ENCODE measurements at places on chromosomes 3 and 15.

- DNase-seq = no peak
These were observed 180.5 kb downstream of the THSD4 start for GRCh38 chr15:71295603-71296314.

GRCh38 chr3:66353530-66353929, 132.7 kb downstream of the SLC25A26 start:
- DNase-seq = no peak

GRCh38 chr3:134614955-134615354, 35.9 kb downstream of the KY start:
- DNase-seq = no peak

DNA sequence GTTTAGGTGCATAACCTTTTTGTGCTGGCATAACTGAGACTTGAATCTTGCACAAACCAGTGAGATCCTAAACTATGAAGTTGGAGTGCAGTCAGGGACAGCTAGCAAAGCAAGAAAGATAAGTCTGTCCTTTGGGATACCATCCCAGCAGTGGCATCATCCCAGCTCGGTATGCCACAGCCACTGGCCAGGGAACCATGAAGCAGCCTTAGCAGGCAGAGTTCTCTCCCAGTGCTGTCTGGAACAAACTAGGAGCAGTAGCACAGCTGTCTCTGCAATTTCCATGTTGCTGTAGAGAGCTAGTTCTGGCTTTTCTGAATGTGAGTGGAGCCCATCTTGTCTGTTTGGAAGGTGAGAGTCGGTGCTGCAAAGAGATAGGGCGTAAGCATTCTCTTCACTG, 130.3 kb downstream of the DTWD1 start:
- no peak for DNase-seq

- no peak for DNase-seq
These were observed 181.3 kb downstream of the ISL2 start for GRCh38 chr15:76517910-76518309.

- no peak for DNase-seq
These were observed 27.9 kb upstream of the SLC30A4 start for GRCh38 chr15:45550436-45550835.

DNA sequence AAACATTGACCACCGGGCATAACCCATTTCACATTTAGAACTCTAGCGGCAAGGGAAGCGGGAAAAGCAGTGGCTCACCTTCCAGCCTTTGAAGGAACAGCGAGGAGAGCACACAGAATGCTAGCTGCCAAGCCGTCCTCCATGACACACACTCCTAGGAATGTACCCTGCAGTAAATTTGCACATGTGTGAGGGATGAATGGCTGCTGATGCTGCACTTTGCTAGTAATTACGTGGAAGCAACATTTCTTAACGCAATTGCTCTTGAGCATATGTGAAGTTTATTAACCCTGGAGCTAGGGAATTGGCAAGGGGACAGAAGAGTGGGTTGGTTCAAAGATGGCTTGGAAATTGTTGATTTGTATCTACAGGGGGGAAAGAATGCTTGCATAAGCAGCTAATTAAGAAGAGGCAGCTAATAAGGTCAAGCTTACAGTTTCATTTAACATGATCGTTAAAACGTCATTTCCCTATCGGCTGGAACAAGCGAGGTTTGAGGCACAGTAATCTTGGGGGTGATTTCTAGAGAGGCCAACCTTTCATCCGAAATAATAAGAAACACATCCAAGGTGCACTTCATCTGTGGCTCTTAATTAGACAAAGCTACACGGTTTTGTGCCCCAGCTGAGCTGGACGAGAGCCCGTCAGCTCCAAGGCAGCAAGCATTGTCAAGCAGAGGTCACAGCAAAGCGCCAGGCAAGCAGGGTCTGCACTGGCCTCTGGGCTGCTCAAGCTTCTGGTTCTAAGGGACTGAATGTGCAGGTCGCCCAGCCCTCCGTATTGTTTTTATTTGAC, 123.4 kb downstream of the CHSY1 start:
- DNase-seq = no peak

GRCh38 chr15:90968434-90968833, 13.8 kb downstream of the RCCD1 start:
- DNase-seq = no peak

- no peak for DNase-seq
These were observed 785 bp downstream of the MFSD1 start for GRCh38 chr3:158802409-158803268.

DNA sequence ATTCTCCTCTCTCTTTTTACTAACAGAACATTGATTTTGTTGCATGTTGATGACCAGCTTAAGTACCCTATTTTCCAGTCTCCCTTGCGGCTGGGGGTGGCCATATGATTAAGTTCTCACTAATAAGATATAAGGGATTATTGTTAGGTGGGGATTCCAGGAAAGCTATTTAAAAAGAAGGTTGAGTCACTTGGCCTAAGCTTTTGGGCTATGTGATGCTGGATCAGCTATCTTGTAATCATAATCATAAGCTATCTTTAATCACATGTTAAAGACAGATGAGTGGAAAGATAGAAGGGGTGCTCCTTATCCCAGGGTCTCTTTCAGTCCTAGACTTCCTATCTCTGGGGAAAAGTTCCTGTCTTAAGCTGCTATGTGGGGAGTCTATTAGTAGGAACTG, 59.9 kb downstream of the CGNL1 start:
- no peak for DNase-seq

GRCh38 chr3:159732172-159733111, 256.2 kb upstream of the IL12A start:
- no peak for DNase-seq

- DNase-seq = no peak
These were observed 34.3 kb upstream of the PARP14 start for GRCh38 chr3:122646146-122646988.

- peak; percentile 44 for DNase-seq
These were observed at the start of gene ATP10A for GRCh38 chr15:25863111-25863967. Gene ATP10A (minus strand): TSS chr15:25863327. CDS start chr15:25863096, 231 bp downstream.

GRCh38 chr3:179961703-179962078, 75.0 kb downstream of the PEX5L start:
- no peak for DNase-seq

DNA sequence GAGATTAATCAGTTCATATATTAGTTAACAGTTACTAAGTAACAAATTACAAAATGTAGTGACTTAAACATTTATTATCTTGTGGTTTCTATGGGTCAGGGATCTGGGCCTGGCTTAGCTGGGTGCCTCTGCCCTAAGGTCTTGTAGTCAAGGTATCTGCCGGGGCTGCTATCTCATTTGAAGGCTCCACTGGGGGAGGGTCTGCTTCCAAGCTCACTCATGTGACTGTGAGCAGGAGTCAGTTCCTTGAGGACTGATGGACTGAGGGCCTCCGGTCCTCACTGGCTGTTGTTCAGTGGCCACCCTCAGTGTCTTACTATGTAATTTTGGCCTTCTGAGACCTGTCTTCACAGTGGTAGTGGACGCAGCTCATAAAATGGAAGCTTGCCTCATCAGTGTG, 135.9 kb upstream of the PLXNA1 start:
- no peak for DNase-seq

DNA sequence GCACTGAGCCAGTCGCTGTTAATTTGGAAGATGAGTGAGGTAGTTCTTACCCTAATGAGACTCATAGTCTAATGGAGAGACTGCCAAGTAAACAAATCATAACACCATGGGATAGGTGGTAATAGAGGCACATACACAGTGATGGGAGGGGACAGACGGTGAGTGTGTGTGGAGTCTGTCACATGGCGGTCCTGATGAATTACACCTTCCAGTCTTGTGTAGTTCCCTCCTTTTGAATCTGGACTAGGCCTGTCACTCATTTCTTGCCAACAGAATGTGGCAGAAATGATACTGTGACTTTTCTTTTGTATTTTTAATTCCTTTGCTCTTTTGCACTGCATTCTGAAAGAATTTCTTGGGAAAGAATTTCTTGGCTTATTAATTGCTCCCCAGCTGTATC, 78.1 kb downstream of the NR1D2 start:
- DNase-seq = no peak

DNA sequence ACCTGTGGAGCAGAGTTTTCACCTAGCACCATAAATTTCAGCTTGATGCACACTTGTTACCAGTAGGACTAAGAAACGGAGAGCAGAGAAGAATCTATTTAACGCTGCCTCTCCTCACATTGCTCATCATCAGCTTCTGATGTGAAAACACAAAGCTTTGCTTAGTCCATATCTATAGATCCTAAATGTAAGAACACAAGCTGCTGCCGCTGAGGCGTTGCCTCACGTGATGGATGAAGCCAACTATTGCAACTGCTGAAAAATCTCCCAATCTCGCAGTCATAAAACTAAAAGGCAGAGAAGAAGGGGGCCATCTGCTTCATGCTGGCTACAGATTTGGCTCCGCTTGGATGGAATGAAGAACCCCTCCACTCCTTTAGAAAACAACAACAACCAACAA, 42.7 kb downstream of the CADPS start:
- no peak for DNase-seq

DNA sequence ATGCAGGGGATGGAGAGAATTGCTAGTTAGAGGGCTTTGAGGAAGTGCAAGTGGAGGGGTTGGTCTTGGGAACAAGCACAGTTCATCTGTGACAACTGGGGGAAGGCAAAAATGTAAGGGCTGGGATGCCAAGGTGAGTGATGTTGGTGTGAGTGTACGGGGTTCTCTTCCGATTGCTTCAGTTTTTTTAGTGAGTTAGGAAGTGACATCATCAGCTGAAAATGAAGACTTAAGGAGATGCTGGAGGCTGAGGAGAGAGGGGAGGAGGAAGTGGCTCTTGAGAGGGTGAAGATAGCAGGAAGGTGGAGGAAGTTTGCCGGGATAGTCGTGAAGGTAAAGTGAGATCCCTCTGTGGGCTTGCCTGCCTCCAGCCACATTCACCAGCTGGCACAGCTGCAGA, 12.7 kb downstream of the TICRR start:
- DNase-seq = no peak

Data from CD8-positive, alpha-beta T cell (primary cell).